Activated CD8-positive, alpha-beta T cell treated with anti-CD3 and anti-CD28 coated beads, Interleukin-2, amount 10 ng/mL, durations not matched to agents 7 days and 5 days (primary cell): ENCODE measurements at places on chromosomes 1 and 21.
A peak's percentile ranks its signal among the peaks of the same experiment; 100 is the strongest.

DNA sequence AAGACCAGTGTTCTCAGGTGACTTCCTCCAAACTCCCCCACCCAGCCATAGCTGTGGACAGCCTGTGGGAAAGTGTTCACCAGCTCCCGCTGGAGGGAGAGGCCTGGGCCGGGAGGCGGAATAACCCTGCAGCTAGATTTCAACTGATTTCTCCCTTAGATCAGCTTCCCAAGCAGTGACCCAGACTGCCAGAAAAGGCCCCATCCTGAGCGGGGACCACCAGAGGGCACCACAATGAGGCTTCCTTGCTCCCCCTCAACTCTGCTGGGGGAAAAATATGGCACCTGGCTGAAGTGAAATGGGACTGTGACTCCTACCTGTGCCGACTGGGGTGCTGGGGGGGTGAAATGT, 50.8 kb downstream of the RHBG start:
- peak overlapping the region; percentile 81 for H3K4me3 ChIP-seq
- peak; percentile 49 for DNase-seq
- H3K27ac ChIP-seq: no peak overlapping the region
- peaks cover 84% of the 10 kb centered on the region for H3K27me3 ChIP-seq
- H3K4me1 ChIP-seq: peaks cover 22% of the 10 kb centered on the region

- DNase-seq: no peak
- peaks cover 66% of the 10 kb centered on the region for H3K36me3 ChIP-seq
- no peak overlapping the region for H3K27ac ChIP-seq
- no peaks in the 10 kb centered on the region for H3K27me3 ChIP-seq
- H3K4me1 ChIP-seq: peaks cover 67% of the 10 kb centered on the region
- H3K4me3 ChIP-seq: no peak overlapping the region
Measured at GRCh38 chr1:42691157-42691498, 8.9 kb downstream of the YBX1 start.

DNA sequence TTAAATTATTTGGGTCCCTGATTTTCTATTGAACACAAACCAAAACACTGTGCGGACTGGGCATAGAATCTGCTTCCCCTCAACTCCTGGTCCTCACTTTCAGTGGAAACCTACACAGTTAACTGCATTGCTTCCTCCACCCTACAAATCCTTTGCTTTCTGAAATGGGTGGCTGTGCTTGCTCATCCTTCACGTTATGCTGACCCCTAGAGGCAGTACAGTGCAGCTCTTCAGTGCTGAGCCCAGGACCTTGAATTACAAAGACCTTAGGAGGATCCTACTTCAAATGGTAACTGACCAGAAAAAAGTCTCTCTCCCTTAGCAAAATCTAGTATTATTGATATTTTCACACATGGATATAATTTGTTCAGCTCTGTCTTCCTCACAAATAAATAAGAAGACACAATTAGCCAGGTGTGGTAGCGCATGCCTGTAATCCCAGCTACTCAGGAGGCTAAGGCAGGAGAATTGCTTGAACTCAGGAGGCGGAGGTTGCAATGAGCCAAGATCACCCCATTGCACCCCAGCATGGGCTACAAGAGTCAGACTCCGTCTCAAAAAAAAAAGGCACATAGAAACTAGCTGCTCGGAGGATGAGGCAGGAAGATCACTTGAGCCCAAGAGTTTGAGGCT, 63.4 kb upstream of the L1TD1 start:
- no peaks in the 10 kb centered on the region for H3K36me3 ChIP-seq
- DNase-seq: peak; percentile 57
- no peak overlapping the region for H3K4me3 ChIP-seq
- no peaks in the 10 kb centered on the region for H3K4me1 ChIP-seq
- H3K27ac ChIP-seq: no peak overlapping the region

GRCh38 chr1:7485826-7486225, 285.3 kb upstream of the VAMP3 start:
- no peaks in the 10 kb centered on the region for H3K36me3 ChIP-seq
- no peak overlapping the region for H3K27ac ChIP-seq
- H3K4me3 ChIP-seq: no peak overlapping the region
- DNase-seq: no peak
